ENCODE measurements at places on chromosomes 13 and 19.
A peak's percentile ranks its signal among the peaks of the same experiment; 100 is the strongest.

GRCh38 chr13:33639626-33640080, 178.3 kb upstream of the RFC3 start:
- DNase-seq = no peak

GRCh38 chr19:29323021-29323430, 110.1 kb upstream of the UQCRFS1 start:
- DNase-seq = no peak

- DNase-seq = no peak
These were observed 43.8 kb downstream of the CARS2 start for GRCh38 chr13:110662091-110662490.

GRCh38 chr19:48711106-48711662, 8.3 kb downstream of the MAMSTR start:
- DNase-seq = no peak

DNA sequence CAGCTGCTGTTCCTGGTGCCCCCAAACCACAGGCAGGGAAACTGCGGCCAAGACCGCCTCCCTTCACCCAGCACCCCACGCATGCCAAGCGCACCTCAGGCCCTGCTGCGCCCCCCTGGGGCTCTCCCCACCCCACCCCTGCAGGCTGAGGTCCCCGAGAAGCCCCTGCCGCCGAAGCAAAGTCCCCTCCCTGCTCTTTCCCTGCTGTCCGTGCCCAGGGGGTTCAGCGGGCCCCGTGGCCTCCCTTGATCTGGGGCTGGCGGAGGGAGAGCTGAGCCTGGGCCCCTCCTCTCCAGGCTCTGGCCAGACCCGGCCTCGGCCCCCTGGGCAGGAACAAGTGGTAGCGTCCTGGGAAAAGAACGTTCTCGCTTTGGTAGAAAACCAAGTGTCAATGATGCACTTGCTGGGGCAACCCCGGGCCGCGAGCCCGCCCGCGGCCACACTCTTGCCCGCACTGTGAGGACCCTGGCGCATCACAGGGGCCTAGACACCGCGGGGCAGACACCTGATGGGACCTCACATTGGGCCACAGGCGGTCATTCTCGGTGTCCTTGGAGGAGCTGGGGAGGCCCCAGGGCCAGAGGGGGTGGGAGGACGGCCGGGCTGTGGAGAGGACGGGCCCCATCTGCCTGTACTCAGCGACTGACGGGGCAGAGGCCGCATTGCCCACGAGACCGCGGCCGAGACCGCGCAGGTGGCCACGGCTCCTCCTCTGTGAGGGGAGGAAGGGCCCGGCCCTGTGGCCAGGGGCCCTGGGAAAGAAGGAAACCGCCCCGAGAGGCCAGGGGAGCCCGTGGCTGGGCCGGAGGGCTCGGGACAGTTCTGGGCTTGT, 29.0 kb downstream of the GPX4 start:
- no peak for DNase-seq

DNA sequence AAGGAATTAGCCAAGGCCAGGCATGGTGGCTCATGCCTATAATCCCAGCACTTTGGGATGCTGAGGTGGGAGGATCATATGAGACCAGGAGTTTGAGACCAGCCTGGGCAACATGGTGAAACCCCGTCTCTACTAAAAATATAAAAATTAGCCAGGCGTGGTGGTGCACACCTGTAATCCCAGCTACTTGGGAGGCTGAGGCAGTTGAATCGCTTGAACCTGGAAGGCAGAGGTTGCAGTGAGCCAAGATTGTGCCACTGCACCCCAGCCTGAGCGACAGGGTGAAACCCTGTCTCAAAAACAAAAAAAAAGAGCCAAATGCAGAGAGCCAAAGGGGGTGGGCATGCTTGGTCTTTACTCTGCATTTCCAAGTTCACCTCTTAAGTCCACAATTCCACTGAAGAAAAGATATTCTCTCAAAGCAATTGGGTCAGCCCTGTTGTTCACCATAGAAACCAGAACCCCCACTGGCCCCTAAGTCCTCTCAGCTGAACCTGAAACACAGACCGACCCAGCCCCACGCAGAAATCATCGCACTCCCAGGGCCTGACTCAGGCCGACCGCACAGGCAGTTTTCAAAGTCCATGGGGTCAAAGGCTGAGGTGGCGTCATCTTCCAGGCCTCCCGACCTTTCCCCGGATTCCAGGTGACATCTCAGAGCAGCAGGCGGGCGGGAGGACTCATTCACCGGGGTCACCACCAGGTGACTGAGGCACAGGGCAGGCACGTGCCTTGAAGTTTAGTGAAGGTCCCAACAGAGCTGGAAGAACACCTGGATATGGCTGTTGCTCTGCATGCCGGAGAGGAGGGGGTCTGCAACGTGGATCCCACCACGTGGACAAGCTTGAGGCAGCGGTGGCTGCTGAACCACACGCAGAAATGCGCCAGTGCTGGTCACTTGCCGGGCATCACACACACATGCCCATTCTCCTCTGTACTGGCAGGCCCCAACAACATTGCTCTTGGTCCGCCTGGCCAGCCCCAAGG, 33.1 kb downstream of the SLC25A42 start:
- DNase-seq = no peak

- no peak for DNase-seq
These were observed 4.8 kb upstream of the CCDC70 start for GRCh38 chr13:51856998-51857397.

- no peak for DNase-seq
These were observed 55.5 kb downstream of the MLLT1 start for GRCh38 chr19:6224308-6224675.

GRCh38 chr13:58953638-58954037, 1210.1 kb downstream of the DIAPH3 start:
- no peak for DNase-seq

GRCh38 chr19:51573331-51573730, 2.2 kb downstream of the ZNF175 start:
- no peak for DNase-seq

GRCh38 chr19:32566246-32566830, 14.7 kb upstream of the PDCD5 start:
- DNase-seq = no peak

DNA sequence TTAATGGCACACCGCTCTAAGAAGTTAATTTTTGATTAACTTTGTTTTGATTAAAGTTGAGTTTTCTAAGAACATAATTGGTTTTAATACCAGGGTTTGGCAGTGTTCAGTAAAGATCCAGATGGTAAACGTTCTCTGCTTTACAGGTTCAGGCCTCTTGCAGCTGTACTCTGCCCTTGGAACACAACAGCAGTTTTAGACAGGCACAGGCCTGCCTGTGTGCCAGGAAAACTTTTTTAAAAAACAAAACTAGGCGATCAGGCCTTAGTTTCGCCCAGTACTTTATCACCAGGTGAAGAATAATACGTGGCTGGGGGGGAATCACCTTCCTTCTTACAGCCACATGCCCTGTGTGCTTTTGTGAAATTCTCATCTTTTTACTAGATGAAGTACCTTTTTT, 38.0 kb upstream of the TEX29 start:
- DNase-seq = no peak

GRCh38 chr13:85469320-85469719, 329.9 kb downstream of the SLITRK6 start:
- DNase-seq = no peak

GRCh38 chr19:46958532-46958931, 61.1 kb upstream of the NPAS1 start:
- DNase-seq = no peak

- DNase-seq = peak; percentile 37
These were observed 250.3 kb upstream of the OBI1 start for GRCh38 chr13:78909276-78909675.

DNA sequence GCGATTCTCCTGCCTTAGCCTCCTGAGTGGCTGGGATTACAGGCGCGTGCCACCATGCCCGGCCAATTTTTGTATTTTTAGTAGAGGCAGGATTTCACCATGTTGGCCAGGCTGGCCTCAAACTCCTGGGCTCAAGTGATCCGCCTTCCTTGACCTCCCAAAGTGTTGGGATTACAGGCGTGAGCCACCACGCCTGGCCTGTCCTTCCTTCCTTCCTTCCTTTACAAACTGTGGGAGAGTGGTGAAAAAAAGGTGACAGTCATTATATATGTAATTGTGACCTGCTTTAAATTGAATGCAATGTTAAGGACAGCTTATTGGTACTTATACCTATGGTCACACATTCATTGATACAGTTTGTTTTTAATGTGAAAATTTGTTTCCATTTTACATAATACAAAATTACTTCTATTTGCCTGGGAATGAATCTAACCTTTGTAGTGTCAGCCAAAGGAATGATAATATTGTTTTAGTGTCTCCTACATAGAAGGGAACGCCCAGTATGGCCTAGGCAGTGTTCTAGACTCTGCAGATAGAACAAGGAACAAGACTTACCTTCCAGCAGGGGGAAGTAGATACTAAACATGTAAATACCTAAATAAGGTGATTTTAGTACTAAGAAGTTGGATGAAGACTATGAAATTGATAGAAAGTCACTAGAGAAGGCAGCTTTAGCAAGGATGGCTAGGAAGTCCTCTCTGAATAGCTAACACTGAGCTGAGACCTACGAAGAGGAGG, 146.3 kb downstream of the GGACT start:
- DNase-seq = peak; percentile 23

DNA sequence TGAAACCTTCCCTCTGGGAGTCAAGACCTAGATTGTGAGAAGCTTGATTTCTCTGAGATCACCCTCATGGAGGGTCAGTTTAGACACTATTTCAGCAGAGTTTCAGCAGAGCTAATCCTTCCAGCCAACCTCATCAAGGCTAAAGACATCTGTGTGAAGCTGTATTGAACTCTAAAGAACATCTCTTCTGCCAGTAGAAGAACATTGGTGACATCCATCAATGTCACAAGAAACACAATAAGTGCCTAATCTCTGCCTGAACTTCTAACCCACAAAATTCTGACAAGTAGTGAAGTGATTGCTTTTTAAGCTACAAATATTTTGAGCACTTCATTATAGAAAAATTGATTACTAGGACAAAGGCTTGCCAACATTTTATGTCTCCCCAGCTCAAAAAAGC, 475.8 kb upstream of the PCDH20 start:
- no peak for DNase-seq

DNA sequence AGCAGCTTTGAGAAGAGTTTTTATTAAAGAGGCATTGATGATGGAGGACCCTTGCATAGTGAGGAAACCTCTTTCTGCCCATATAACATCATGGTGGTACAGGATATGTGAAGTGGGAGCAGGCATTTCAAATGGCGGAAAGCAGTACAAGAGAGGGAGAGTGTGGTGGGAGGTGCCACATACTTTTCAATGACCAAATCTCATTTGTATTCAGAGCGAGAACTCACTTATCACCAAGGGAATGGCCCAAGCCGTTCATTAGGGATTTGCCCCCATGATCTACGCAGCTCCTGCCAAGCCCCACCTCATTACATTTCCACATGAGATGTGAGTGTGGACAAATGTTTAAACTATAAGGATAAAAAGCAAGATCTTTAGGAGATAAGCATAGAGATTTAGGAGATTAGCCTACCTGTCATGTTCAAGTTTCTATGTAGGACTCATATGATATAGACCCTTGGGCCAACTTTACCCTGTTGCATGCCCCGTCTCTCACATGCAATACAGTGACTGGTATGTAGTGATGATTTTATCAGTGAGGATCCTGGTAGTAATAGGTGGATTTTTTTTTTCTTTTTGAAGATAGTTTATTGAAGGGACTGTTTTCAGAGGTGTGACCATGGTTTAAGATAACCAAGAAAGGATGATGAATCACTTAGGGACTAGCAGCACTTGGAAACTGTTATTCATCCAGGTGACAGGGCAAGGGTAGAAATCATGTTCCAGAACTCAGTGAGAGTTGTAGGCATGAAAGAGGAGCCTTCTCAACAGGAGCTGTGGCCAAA, 38.3 kb downstream of the DNAJC15 start:
- DNase-seq = no peak
